Spinal cord (tissue), 10 donors: ENCODE measurements at places on chromosomes 7 and 10.

DNA sequence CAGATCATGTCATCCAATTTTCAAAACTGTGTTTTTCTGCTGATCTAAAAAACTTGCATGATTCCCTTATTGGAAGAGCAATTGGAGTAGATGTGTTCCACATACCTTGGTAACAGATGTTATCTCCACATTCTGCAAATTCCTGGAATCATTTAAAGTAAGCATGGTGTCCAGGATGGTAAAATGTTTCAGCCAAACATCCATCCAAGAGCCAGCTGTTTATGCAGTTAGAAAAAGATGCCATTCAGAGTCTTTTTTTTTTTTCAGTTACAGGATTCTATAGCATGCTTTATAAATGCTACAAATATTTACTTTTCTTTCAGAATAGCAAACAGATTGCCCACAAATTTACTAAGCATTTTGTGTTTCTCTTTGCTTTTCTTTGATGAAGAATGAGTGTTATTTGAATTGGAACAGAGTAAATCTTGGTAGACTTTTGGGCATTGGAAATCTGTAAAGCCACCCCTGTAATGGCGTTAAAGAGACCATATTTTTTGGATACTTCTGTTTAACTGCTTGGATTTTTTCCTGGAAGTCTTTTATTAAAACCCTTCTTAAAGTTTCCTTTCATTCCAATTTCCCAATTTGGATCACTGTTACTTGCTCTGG is 149.8 kb downstream of the GNAT3 start:
- DNase-seq, result no peak

- DNase-seq, result no peak
These were observed 688.1 kb downstream of the LRMDA start for GRCh38 chr10:76119515-76119914.

DNA sequence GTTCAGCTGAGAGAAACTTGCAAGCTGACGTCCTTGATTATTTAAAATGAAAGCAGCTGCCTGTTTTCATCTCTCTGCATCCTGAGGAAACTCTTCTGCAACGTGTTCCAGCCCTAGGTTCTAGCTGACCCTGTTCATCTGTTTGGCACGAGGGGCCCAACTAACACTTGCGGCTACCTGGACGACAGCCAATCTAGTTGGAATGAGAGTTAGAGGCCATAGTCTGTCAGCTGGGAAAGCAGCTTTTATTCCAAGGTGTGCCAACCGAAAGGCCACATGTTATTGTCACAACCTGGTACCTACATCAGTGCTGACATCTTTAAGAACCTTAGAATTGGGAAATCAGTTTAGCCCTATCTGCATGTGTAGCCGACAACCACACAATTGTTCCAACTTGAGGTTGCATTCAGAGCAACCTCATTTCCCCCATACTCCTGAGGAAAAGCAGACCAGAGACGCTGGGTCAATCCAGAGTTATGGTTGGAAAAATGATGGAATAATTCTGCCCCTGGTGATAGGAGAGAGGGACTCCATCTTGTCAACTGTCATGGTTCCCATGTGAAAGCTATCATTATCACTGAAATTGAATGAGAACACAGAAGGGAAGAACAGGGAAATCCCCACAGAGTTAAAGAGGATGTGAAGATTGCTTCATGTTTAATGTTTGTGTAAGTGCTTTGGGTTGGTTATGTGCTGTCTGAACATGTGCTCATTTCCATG is 121.6 kb downstream of the EGFR start:
- DNase-seq, result no peak

- DNase-seq, result no peak
These were observed 95.4 kb upstream of the AFAP1L2 start for GRCh38 chr10:114499630-114500190.

DNA sequence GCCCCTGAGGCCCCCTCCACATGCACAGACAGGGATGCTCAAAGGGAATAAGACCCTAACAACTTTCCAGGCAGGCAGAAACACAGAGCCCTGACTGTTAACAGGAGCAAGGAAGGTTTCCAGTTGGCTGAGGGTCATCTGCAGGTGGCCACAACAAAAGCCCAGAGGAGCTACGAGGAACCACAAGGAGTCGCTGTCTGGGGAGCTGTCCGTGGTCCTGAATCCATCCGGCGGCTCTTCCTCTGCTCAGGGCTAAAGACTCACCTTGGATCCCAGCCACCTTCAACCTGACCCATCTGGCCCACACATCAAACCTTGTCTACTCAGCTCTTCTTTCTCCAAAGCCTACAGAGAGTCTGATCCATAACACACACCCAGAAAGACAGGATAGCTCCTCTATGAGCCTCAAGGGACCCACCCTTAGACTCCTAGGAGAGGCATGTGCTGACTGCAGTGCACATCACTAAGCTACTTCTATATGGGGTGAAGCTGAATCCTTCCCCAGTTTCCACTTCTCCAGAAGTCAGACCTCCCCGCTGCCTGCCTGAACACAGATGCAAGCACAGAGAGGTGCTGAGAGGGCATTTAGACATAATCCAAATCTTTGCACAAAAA is 104.0 kb downstream of the SLIT1 start:
- DNase-seq, result no peak

DNA sequence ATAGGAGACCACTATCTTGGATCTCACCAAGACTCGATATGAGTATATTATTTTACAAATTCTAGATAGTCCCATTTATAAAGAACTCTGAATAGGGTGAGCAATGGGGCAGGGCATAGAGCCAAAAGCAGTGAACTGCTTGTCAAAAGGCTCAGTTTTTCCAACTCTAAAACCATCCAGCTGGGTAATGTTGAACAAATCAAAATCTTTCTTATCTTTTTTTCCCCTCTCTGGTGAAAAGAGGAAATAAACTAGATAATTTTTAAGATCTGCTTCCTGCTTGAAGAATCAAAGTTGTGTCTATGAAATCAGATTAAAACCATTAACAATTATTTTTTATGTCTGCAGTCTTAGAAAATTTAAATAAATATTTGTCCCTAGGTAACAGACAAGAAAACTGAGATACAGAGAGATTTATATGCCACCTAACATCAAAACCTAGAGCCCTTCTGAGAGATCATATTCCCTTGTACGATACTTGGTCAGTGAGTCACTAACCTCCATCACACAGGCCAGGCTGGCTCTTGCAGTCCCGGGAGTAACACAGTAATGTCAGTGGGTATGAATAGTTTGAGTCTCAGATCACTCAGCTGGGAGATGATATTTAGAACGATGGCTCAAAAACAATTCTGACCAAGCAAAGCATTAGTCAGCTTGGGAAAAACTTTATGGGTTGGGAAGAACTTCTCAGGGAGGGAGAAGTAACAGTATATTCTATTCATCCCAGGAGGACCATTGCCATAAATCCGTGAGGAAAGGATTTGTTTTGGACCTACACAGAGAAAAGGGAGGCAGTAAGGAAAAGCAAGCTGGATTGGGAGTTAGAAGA is 178.8 kb downstream of the REEP3 start:
- DNase-seq, result no peak

DNA sequence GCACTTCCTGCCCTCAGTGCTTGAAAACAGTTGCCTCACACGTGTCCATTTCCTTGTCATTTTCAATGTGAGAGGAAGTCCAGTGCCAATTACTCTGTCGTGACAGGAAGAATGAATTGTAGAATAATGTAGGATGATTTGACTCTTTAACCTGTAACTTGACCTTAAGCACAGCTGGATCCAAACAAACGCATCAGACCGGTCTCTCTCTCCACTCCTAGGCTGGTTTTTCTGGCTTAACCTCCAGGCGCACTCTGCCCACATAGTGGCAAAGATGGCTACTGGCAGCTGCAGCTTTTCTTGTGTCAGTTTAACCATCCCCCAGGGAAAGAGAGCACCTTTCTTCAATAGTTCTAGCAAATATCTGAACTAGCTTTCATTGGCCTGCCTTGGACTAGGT is 29.4 kb upstream of the PNLIPRP3 start:
- DNase-seq, result no peak
